Esophagus muscularis mucosa (tissue), 4 donors: ENCODE measurements at places on chromosomes 2 and 18. TPM values are rescaled to one million over a fixed set of nuclear protein-coding genes. Genes with fewer than 3 reads are reported as not detected.

The TMEM18 gene
- 9.0 TPM for total RNA-seq

The GYPC gene
- 164 TPM for total RNA-seq

The CXCR4 gene
- total RNA-seq: 4.2 TPM

The ME2 gene
- 52.4 TPM for total RNA-seq

The FOXD4L1 gene
- total RNA-seq: not detected

The CYP27A1 gene
- 26.3 TPM for total RNA-seq

The HOXD4 gene
- 0.66 TPM for total RNA-seq

The SKOR2 gene
- not detected for total RNA-seq

The ASB3 gene
- total RNA-seq: 12.3 TPM

The PHOSPHO2 gene
- total RNA-seq: 7.2 TPM

The PROKR1 gene
- not detected for total RNA-seq

- DNase-seq: no peak
These were observed 9.1 kb downstream of the MBOAT2 start for GRCh38 chr2:8994386-8994785.

GRCh38 chr2:240245706-240246105 lies 105.2 kb upstream of the OTOS start:
- peak; percentile 72 for DNase-seq

DNA sequence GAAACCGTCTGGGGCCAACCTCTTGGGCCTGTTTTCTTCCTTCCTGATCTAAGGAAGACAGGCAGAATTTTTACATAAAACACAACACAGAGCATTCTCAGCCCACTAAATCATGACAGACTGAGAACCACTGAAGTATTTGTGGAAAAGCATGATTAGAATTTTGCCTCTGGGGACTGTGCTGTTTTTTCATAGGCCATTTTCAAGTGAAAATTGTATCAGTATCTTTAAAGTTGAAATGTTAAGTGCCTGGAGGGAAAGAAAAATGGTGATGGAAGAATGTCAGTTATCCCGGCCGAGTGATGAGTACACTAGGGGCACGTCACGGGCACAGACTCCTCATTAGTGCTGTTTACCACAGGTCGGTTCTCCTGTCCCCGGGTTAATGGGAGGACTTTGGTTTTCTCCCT lies 36.9 kb downstream of the EHD3 start:
- DNase-seq: no peak

DNA sequence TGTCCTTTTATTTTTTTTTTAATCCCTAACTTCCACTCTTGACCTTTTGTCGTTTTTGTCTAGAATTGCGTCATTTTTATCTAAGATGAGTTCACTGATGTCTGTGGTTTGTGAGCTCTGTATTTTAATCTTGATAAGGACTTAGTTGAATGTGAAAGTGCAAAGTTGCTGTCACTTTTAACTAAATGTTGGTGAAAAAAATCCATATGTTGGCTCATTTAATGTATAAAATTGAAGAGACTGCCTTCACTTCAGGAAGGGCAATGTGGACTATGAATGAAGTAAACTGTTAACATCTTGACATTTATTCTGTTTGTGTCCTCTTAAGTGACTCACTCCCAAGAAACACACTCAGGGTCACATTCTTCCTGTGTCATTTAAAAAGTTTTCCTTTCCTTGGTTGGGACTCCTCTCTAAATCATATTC lies 256.6 kb upstream of the RASGRP3 start:
- DNase-seq: no peak

GRCh38 chr2:240229603-240230235 lies 89.3 kb upstream of the OTOS start:
- DNase-seq: no peak

DNA sequence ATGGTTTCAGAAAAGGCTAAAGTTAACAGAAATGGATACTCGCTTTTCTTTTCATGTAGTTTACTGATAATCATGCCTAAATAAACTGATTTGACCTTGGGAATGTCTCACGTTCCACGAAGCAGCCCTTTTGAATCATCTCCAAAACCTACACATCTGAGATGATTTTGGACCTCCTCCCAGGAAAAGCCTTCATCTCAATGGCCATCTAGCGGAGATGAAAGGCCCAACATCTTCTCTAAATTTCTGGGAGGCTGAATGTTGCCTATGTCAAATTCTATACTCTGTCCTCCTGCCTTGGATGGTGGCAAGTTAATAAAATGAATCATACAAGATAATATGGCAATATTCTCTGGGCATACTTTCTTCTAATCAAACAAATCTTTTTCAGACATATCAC lies 448.5 kb downstream of the ZEB2 start:
- DNase-seq: no peak

GRCh38 chr2:165203689-165204559 lies at the start of gene SCN3A:
Gene SCN3A (minus strand): TSS chr2:165204050. CDS start chr2:165176394, 27,656 bp downstream.
- no peak for DNase-seq

DNA sequence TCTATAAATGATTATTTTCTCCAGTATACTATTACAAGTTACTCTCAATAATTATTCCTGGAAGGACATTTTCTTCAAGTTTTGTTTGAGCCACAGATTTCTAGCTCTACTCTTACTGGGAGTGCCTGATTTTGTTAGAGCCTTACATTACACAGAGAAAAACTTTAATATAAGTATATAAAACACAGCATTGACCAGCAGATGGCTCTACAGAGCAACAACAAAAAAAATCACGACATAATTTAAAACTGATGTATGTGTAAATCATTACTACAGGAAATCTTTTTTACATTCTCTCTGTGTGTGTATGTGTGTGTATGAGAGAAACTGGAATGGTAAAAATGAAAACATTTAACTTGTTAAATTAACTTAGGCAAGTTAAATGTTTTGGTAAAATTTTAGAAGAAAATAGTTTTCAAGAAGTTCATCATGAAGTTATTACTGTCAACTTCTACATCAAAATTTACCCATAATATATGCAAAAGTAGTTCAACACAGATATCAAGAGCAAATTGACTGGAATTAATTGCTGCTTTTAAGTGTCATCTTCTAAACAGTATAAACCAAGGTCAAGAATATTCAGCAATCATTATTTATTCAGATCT lies 103.3 kb downstream of the MDH1 start:
- DNase-seq: no peak

DNA sequence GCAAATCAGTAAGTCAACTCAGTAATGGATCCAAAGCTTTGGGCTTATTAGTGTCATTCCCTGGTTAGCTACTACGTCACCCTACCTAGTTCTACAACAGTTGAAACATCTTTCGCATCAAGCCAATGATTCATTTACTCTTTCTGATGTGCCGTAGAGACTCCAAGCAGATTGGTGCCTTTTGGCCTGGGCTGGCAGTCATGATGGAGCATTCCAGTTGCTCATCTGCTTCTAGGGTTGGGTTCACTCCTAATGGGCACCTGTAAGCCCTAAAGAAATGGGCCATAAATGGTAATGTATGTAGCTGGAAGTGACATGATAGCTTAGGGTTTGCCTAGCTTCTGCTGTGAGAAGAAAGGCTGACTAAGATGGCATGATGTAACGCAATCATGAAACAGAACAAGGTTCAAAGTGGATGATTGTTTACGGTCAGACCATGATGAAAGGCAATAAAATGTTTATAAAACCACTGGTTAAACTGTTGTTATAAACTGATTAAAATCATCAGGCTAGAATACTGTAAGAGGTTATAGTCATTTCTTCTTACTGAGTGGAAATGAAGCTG lies 20.4 kb upstream of the CCL20 start:
- peak; percentile 34 for DNase-seq

GRCh38 chr2:197238043-197238365 lies 72.6 kb downstream of the ANKRD44 start:
- DNase-seq: no peak

- DNase-seq: no peak
These were observed 80.0 kb upstream of the ZNF532 start for GRCh38 chr18:58784601-58785137.

- DNase-seq: no peak
These were observed 46.9 kb upstream of the RPL31 start for GRCh38 chr2:100955226-100955625.

DNA sequence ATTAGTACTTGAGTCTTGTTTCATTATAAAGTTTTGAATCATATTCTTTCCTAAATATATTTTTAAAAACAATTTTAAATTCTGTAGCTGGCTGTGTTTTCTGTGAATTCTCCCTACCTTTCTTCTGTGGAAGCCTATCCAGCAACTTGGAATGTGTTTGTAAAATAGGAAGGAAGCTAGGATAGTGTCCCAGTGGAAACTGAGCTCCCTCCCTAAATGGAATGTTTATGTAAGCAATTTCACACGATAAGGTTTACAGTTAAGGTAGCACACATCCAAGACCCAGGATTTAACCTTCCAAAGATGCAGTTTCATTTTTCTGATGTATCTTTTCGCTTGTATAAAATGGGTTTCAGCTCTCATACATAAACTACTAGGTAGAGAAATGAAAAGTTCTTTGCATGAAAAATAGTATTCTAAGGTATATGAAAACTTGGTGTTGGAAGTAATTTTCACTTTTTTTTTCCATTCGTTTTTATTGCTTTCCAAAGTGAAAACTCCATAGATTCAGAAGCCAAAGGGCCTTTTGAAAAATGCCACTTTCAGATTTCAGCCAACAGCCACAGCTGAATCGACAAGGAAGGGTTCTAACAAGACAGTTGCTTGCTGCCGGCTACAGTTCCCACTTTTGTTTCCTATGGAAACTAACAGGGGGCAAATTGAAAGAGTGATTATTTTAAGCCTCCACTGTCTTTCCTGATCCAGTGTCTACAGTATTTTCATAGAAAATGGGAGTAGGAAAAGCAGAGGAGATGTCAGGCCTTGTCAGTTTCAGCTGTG lies 405.1 kb upstream of the POU3F3 start:
- DNase-seq: no peak

GRCh38 chr2:70420143-70420542 lies 118.3 kb upstream of the FAM136A start:
- DNase-seq: no peak

DNA sequence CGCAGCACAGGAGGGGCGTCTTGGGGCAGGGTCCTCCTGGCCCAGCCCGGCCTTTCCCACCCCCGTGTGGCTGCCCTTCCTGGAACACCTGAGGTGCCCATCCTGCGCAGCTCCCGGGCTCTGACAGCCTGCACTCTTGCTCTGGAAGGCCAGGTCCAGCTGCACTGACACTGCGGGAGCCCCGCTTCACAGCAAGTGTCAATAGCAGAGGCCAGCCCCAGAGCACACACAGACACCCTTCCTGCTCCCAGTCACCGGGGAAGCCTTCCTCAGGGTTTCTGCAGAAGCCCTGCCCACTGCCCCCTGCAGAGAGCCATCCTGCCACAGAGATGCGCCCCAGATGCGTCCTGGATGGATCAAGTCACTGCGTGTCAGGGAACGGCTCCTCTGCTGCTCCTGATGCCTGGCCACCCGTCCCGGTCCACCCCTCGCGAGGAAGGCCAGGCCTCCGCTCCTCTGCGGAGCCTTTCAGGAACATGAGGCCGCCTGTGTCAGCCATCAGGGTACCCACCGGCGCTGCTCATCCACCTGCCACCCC lies 519.2 kb upstream of the MYT1L start:
- DNase-seq: no peak

DNA sequence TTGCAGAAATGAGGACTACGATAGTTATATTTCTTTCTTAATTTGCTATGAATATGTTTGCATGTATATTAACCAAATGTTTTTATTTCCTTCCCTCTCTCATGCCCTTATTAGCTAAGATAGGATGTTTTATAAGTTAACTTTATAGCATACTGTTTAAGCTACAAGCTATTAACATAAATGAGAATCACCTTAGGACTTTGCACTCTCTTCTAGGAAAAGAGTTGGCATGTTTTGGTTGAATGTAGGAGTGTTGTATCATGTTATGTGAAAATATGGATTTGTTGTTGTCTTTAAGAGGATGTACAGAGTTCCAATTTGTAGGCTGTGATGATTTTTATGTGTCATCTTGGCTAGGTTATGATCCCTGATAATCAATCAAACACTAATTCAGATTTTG lies 467.4 kb upstream of the SETBP1 start:
- no peak for DNase-seq

DNA sequence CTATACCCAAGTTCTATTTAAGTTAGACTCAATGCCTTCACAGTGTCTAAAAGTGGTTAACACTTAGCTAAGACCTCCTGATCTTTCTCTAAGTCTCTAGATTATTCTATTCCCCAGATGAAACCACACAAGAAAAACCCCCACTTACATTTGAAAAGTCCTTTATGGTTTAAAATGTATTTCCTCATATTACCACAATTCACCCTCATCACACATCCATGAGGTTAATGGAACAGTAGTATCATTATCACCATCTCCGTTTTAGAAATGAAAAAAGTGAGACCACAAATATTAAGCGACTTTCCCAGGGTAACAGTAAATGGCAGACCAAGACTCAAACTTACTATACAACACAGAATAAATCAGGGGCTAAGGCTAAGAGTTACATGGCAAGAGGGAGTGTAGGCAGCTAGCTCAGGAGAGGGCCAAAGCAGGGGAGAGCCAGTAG lies 28.6 kb downstream of the EPG5 start:
- peak; percentile 50 for DNase-seq

DNA sequence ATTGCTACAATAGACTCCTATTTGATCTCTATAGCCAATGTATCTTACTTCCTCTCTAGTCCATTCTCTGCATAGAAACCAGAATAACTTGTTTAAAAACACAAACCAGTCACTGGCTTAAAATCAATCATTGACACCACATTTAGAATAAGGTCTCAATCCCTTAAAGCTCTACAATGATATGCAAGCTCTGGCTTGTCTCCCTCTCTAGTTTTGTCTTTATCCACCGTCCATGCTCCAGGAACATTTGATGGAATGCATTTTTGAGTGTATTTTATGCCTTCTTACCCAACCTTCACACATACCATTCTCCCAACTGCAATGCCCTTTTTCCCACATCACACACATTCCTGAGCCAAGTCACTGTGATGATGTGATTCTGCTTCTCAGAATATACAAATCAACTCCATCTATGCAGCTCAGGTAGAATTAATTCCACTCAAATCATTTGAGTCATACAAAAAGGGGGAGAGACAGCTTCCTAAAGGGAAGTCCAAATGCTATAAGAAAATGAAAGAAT lies 1107.2 kb downstream of the DPP10 start:
- DNase-seq: no peak
